Renal cortex interstitium (tissue), 15 donors: ENCODE measurements at places on chromosomes 2 and 18.

DNA sequence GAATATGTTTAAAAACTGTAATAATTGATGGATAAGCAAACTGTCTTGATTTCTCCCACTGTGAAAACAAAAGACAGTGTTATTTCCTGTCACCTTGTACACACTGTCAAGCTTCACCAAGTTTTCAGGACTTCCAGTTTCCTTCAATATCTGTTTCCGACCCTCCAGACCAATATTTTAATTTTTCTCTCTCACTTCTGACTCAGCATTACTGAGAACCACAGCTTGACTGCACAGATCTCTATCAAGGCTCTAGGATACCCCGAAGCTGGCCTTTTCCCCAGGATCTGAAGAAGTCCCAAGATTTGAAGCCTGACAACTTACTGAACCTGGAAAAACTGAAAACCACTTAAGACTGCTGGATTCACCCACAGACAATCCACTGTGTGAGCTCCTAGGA, 13.2 kb upstream of the SULT1C3 start:
- DNase-seq = no peak

GRCh38 chr2:234240917-234241316, 190.4 kb downstream of the SPP2 start:
- DNase-seq = no peak

DNA sequence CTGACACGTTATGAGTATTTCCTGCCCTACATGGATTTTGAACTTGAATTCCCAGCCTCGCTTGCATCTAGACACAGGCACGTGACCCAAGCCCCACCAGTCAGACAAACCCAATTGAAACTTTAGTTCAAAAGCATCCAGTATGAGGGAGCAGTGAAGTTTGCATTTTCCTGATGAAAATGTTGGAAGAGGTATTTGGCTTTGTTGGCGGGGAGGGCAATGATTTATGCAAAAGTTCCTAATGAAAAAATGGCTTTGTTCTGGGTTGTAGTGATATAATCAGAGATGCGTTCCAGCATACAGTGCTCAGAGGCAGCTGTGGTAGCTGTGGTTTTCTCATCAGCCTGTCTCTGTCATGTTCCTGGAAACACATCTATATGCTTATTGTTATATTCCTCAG, 36.8 kb upstream of the CPS1 start:
- DNase-seq = no peak

DNA sequence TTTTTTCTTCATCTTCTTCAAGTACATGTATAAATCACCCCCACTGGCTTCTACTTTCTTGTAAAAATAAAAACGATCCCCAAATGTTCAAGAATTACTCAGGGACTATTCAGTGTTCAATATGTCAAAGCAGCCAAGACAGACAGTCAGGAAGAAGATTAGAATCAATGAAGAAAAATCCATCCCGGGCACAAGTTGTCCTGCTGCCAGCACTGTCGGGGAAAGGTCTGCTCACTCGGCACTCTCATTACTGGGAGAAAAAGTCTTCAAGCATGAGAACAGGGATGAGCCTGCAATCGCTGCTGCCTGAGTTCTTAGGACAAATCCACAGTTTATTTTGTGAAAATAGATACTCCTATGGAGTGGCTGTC, 482.8 kb upstream of the KLHL29 start:
- no peak for DNase-seq

DNA sequence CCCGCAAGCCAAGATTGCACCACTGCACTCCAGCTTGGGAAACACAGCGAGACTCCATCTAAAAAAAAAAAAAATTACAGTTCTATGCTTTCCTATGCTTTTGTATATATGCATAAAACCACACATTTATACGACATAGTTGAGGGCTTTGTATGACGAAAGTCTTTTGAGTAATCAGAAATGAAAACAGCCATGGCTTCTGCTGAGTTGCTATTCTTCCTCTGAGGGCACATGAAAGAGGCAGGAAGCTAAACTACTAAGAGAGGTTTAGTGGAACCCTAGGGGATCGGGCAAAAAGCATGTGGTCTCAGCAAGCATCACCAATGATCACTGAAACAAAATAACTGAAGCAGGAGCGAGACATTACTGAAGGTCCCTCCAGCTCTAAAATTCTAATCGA, 99.6 kb downstream of the ZAP70 start:
- DNase-seq = no peak

DNA sequence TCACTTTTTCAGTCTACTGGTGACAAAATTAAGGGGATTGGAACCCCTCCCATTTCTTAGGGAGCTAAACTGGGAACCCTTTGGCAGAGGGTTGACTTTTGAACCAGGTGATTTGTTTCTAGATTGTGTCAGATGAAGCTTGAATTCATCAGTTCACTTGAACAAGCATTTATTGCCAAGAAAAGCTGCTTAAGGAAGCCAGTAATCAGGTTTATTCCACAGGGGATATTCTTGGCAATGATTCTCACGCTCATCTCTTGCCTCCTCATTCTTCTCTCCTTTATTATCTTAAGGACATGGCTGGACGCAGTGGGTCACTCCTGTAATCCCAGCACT, 101.0 kb downstream of the ALPK2 start:
- no peak for DNase-seq

DNA sequence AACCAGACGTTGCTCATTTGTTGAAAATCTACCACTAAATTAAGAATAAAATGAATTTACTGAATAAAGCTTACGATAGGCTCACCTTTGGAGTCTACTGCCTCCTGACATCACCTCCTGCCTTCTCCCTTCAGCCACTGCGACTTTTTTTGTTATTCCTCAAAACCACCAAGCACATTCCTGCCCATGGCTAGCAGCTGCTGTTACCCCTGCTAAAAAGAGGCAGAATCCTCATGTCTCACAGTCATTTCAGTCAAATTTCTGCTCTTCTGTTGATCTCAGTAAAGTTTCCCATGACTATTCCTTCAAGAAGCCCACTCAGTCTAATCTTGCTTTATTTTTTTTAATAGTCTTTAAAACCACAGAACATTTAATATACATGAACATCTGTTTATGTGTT, 40.8 kb upstream of the ANKRD62 start:
- DNase-seq = no peak

DNA sequence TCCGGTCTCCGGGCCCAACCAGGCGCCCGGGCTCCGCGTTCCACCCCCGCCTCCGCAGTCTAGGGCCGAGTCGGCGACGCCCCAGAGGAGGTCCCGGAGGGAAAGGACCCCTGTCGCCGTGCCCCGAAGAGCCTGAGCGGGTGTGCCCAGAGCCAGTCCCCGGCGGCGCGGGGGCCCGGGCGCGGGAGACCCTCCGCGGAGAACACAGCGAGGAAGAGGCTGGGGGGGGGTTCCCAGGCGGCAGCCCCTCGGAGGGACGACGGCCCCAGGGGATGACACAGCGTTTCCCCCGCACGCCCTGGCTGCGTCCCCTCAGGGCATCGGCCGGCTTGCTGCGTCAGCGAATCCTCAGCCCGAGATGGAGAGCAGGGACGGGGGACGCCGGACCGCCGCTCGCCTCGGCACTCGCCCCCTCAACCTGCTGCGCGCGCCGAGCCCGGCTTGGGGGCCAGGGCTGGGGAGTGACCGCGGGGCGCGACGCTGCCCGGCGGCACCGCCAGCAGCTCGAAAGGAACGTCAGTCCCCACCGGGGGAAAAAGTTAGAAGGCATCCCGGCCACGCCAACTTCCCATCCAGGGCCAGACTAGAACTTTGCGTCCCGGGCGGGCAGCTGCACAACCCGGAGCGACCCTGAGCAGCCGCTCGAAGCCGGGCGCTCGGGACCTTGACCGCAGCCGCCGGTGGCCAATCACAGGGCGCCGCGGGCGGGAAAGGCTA, 711 bp downstream of the SFXN5 start:
- DNase-seq = no peak

DNA sequence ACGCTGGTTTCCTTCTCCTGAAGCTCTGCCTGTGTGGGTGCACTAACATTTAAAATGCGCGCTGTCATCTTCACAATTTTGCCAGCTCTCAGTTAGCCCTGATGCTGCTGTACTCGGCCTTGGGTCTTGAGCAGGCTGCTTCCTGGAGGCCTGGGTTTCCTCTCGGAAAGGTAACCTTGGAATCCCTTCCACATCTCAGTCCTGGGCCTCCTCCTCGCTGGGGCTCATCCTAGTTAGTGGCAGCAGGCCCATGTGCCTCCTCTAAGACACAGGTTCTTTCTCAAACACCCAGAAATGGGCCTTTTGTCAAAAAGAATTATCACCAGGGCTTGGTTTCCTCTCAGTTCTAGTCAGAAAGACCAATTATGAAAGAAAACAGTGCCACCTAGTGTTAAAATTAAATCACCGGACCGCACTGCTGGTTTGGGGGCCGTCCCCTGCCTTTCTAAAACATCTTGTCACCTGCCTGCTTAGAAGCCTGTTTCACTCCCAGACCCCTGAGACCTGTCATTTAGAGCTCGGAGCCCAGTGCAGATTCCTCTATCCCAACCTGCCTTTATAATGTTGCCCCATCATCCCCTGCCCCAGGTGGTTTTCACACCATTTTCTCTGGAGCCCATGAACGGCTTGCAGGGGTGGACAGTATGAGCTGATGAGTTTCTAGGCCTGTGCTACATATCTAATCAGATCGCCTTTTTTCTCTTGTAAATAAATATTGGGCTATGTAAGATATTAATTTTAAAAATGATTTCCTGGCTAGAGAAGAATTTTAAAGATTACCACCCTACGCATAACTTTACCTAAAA, 42.4 kb downstream of the HK2 start:
- DNase-seq = peak; percentile 43

DNA sequence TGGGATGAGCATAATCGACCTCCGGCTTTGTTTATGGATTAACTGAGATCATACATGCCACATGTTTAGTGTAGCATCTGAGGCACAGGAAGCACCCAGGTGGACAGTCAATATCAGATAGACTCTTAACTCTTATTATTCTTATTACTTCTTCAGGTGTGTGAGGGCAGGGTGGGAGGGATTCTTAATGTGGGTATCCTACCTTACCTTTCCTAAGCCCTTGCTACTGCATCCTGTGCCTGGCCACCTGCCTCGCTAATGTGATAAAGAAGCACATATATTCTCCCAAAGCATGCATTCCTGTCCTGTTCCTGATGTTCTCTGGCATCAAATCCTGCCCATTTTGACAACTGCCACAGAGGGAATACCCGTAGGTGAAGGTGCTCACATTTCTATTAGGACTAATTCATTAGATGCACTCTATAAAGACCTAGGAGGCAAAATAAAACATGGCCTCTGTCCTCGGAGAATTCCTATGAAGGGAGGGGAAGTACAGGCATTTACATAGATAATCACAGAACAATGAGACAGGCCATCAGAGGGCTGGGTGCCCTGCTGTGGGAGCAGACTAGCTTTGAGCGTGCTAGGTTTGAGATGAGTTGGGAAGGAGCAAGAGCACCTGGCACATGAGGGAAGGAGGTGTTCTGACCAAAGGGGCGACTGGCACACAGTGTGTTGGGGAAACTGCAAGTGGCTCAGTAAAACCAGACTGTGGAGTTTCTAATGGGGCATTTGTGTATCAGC, 19.5 kb upstream of the CELF4 start:
- DNase-seq = no peak

DNA sequence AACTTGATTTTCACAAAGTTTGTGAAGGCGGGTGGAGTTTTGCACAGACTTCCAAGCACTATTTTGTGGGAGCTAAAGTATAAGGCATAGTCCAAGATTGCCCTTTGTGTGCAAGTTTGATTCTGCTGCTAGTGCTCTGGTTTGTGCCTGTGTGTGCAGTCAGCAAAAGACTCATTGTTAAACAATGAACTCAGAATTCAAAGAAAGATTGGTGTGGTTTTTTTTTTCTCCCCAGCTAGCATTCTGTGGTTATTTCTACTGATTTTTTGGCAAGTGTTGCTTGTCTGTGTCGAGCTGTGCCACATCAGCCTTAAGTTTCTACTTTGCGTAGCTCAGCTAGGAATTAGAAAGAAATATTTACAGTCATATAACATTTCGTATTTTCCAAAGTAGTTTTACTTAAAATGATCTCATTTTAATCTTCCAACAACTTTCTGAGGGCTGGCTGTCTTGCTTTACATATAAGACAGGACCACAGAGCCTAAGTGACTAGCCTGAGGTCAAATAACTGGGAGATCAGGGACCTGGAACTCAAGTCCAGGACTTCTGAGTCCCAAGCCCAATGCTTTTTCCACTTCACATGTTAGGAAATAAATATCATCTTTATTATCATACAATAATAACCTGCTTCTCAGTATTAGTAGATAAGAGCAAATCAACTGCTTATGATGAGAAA, 69.8 kb downstream of the BABAM2 start:
- DNase-seq = no peak

GRCh38 chr2:211495339-211495738, 938.9 kb downstream of the CPS1 start:
- DNase-seq = no peak

- DNase-seq = no peak
Measured at GRCh38 chr18:48563027-48563426, 24.2 kb downstream of the CTIF start.

DNA sequence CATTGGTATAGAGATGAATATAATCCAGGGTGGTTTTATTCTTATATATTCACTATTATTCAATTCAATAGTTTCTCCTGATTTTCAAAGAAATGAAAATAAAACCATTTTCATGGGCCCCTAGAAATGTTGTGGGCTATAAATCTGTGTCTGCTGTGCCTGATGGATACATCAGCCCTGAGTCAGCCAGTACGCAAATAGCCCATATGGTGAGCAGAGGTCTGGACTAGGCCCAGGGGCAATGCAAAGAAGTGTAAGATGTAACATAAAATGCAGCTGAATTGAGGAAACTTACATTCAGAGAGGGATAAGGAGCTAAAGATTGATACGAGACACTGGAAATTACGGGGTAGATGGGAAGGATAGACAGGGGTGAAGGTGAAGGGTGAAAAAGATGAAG, 122.5 kb downstream of the MAIP1 start:
- DNase-seq = no peak

DNA sequence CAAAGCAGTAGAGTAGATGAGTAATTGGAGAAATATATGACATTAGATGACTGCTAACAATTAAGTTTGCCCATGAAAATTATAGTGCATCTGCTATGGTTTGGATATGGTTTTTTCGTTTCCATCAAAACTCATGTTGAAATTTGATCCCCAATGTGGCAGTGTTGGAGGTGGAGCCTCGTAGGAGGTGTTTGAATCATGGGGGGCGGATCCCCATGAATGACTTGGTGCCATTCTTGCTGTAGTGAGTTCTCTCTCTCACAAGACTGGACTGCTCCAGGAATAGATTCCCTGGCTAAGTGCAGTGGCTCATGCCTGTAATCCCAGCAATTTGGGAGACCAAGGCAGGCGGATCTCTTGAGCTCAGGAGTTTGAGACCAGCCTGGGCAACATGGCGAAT, 9.7 kb upstream of the CUL3 start:
- no peak for DNase-seq

GRCh38 chr2:138493334-138493733, 8.2 kb upstream of the SPOPL start:
- DNase-seq = no peak
